NCI-H226 (cell line): ENCODE measurements at places on chromosomes 6 and 20.

- peak; percentile 95 for DNase-seq
Measured at GRCh38 chr6:154341871-154342270, 14.7 kb downstream of the IPCEF1 start.

DNA sequence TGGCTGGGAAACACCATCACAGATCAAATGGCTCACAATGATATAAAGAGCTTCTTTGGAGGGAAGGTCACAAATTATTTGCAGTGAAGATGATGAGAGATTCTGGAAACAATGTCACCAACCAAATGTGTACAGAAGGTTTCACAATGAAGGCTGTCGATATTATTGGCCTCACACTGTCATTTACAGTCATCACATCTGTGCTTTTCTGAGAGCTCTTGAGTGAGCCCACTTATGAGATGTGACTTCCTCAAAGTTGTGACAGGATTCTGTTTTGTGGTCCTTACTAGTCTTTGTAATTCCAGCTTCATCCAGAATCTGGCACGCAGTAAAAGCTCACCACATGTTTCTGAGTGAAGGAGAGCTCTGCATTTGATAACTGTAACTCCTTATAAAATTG lies 133.6 kb downstream of the LMBRD1 start:
- DNase-seq = no peak

DNA sequence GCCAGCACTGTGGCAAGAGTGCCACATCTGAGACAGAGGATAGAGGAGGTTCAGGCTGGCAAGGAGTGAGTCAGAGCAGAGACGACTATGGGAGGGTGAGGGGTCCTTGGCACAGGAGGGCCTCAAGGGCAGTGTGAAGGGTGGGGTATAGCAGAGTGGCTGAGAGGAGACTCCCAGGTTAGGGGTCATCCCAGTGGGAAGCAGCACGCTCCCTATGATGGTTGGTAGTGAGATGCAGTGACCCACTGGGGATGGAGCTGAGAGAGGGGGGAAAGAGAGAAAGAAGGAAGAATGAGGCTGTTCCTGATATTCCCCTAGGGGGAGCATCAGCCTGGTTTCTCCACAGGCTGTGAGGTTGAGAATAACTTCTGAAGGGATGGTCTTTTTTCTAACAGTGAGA lies 97.3 kb downstream of the INSM1 start:
- DNase-seq = no peak

- no peak for DNase-seq
Measured at GRCh38 chr6:17831135-17831534, 124.4 kb upstream of the NUP153 start.

GRCh38 chr6:131877999-131878789 lies 70.4 kb downstream of the ENPP1 start:
- DNase-seq = no peak

DNA sequence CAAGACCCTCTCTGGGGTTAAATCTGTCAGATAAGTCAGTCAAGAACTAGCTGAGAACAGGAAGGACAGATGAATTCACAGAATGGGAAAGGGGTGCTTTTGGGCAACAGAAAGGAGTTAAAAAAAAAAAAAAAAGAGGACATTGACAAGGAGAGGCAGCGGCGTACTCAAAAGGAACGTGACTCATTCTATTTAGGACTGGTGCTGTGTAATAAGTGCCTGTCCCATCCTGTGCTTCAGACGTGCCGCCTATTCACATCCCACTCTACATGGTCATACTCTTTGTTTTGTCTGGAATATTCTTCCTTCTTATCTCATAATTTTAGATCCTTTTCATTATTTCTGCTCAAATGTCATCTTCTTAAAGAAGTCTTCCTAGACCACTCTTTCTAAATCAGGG lies 101.1 kb upstream of the EMILIN3 start:
- no peak for DNase-seq

DNA sequence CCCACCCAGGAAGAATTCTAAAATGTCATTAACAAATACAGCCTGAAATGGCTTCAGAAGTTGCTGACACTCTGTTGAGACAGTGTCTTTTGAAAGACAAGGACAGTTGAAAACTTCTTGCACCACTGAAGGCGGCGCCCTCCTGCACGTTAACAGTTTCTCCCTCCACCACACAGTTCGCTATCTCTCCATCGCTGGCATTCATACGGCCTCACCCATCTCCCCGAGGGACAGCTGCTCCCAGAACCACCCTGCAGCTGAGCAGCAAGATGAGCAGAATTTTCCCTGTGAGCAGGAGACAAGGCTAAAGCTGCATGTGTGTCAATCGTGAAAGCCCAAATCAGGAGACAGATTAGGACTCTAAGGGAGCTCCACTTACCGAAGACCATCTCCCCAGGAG lies 113.3 kb downstream of the LY86 start:
- no peak for DNase-seq

DNA sequence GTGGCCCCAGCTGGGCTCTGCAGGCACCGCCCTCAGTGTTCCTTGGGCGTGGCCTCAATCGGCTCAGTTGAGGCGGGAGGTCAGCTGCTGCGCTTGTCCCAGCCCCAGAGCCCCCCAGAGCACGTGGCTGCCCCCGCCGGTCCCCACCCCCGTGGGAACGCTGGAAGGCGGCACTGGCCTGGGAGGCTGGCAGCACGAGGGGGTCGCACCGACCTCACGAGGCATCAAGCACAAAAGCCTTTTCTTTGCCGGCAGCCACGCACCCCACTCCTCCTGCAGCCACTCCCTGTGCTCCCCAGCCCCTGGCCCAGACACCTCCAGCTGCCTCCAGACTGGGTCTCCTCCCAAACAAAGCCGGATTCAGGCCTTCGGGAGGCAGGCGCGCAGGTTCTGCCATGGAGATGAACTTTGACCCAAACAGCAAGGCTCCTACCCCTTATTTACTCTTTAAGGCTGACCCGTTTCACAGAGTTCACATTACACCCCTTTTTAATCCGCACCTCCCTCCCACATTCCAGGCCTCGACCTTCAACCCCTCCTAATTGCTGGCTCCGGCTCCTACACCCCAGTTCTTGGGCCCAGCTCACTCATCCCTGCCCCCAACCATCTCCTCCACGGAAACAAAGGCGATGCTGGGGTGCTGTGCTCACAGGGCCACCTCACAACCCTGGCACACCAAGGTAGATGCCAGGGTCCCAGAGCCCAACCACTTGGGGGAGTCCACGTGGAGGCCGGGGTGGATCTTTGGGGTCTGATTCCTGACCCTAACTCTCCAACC lies 111.7 kb downstream of the NOL4L start:
- DNase-seq = no peak

- DNase-seq = peak; percentile 67
Measured at GRCh38 chr6:56334937-56335336, 87.6 kb upstream of the COL21A1 start.

- DNase-seq = peak; percentile 81
Measured at GRCh38 chr20:3543901-3544507, 73.2 kb downstream of the ATRN start.

DNA sequence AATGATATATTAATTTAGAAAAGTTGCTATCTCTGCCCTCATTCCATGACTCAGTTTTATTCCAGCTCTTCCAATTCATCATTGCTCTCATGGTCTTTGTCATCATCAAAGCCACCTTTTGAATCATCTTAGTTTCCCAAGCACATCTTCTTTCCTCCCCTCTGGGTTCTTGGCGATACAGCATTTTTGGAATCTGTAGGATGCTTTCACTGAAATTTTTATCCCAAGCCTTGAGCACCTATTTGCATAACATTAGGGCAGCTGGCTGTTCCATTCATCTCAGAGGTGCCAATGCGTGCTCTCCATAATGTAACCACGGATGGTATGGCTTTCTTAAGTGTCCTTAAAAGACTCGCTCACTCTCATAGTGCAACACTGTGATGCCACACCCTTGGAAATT lies 100.4 kb downstream of the SNX5 start:
- DNase-seq = no peak

GRCh38 chr20:1440024-1440423 lies 26.6 kb downstream of the NSFL1C start:
- no peak for DNase-seq

DNA sequence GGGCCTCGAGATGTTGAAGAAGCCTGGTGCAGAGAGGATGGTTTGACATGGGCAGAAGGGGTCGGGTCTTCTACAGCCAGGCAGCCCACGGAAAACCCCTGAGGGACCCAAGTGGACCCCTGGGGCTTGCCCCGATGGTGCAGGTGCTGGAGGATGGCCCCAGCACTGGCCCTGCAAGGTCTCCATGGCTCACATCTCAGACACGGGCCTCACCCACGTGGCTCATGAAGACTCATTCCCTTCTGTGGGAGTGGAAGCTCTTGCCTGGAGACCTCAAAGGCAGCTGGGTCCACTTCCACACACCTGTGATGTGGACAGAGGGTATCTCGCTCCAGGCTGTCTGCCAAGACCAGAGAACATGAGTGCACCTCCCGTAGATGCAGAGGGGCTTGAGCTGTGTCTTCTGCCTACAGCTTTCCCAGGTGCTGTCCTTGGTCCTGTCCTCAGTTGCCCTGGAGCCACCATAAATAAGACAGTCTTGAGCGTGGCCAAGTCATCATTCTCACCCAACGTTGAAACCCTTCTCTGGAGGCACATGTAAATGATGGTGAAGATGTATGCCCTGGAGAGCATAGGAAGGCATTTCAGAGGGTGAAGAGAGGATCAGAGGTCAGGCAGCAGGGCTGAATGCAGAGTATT lies 108.0 kb downstream of the SYNDIG1 start:
- DNase-seq = no peak
